ENCODE measurements at places on chromosomes 11 and 22.

- H3K4me3 ChIP-seq, result no peak overlapping the region
- no peak overlapping the region for H3K27ac ChIP-seq
- no peaks in the 10 kb centered on the region for H3K36me3 ChIP-seq
- no peaks in the 10 kb centered on the region for H3K4me1 ChIP-seq
- peaks cover 86% of the 10 kb centered on the region for H3K27me3 ChIP-seq
These were observed 51.1 kb upstream of the RFPL3 start for GRCh38 chr22:32306561-32306960.

- H3K36me3 ChIP-seq, result no peaks in the 10 kb centered on the region
- DNase-seq, result no peak
- H3K4me1 ChIP-seq, result no peaks in the 10 kb centered on the region
- no peak within 1 kb of the TSS for H3K27ac ChIP-seq
- H3K27me3 ChIP-seq, result peaks cover 85% of the 10 kb centered on the region
These were observed at the start of gene PLA2G3 for GRCh38 chr22:31139866-31140716. PLA2G3 (minus strand) TSS chr22:31140508; CDS start chr22:31140354, 154 bp downstream.

GRCh38 chr11:22807855-22808570 is 21.6 kb downstream of the SVIP start:
- no peaks in the 10 kb centered on the region for H3K27me3 ChIP-seq
- no peak overlapping the region for H3K4me3 ChIP-seq
- DNase-seq, result no peak
- peaks cover 18% of the 10 kb centered on the region for H3K4me1 ChIP-seq
- H3K27ac ChIP-seq, result no peak overlapping the region

GRCh38 chr22:42805998-42806830 is 50.9 kb downstream of the ARFGAP3 start:
- peaks cover 59% of the 10 kb centered on the region for H3K36me3 ChIP-seq
- peak overlapping the region; percentile 88 for H3K27ac ChIP-seq
- no peaks in the 10 kb centered on the region for H3K27me3 ChIP-seq
- H3K4me1 ChIP-seq, result peaks cover 16% of the 10 kb centered on the region
- H3K4me3 ChIP-seq, result peak overlapping the region; percentile 48

DNA sequence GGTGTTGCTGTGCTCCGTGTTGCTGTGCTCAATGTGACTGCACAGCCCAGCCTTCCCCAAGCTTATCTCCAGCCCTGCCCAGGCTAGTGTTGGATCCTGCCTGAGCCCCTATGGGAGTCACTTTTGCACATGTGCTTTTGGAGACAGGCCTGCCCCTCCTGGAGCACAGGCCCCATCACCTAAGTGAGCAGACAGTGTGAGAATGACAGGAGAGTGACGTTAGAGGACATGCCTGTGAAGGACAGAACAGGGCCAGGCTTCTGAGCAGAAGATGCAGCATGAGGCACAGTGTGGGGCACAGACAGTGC is 36.6 kb upstream of the SUSD2 start:
- no peak overlapping the region for H3K4me3 ChIP-seq
- DNase-seq, result no peak
- H3K4me1 ChIP-seq, result peaks cover 20% of the 10 kb centered on the region
- H3K27me3 ChIP-seq, result no peaks in the 10 kb centered on the region
- no peak overlapping the region for H3K27ac ChIP-seq

- H3K36me3 ChIP-seq, result peaks cover 5% of the 10 kb centered on the region
- H3K4me3 ChIP-seq, result no peak overlapping the region
- no peak for DNase-seq
- H3K4me1 ChIP-seq, result peaks cover 15% of the 10 kb centered on the region
- H3K27ac ChIP-seq, result no peak overlapping the region
These were observed 5.5 kb downstream of the MFNG start for GRCh38 chr22:37480387-37481346.

GRCh38 chr11:13036235-13036634 is 27.1 kb downstream of the RASSF10 start:
- no peak overlapping the region for H3K27ac ChIP-seq
- DNase-seq, result no peak
- peaks cover 16% of the 10 kb centered on the region for H3K4me1 ChIP-seq
- no peaks in the 10 kb centered on the region for H3K36me3 ChIP-seq

GRCh38 chr11:3166268-3167142 is 1.4 kb upstream of the OSBPL5 start:
- peaks cover 61% of the 10 kb centered on the region for H3K27me3 ChIP-seq
- H3K27ac ChIP-seq, result no peak overlapping the region
- H3K4me1 ChIP-seq, result peaks cover 16% of the 10 kb centered on the region
- peaks cover 17% of the 10 kb centered on the region for H3K36me3 ChIP-seq
- DNase-seq, result no peak

- H3K27me3 ChIP-seq, result peaks cover 85% of the 10 kb centered on the region
- peak overlapping the region; percentile 72 for H3K4me3 ChIP-seq
- H3K4me1 ChIP-seq, result peaks cover 14% of the 10 kb centered on the region
- DNase-seq, result peak; percentile 74
- H3K27ac ChIP-seq, result peak overlapping the region; percentile 58
These were observed 41.8 kb downstream of the TST start for GRCh38 chr22:36977401-36977861.

GRCh38 chr22:38505541-38506117 is 482 bp downstream of the DDX17 start:
- H3K27ac ChIP-seq, result peak overlapping the region; percentile 100
- peaks cover 66% of the 10 kb centered on the region for H3K36me3 ChIP-seq
- peak overlapping the region; percentile 99 for H3K4me3 ChIP-seq
- no peaks in the 10 kb centered on the region for H3K27me3 ChIP-seq
- DNase-seq, result peak; percentile 65

GRCh38 chr11:108647701-108648527 is 17.0 kb upstream of the DDX10 start:
- no peak overlapping the region for H3K4me3 ChIP-seq
- H3K4me1 ChIP-seq, result no peaks in the 10 kb centered on the region
- H3K27me3 ChIP-seq, result no peaks in the 10 kb centered on the region
- no peaks in the 10 kb centered on the region for H3K36me3 ChIP-seq
- H3K27ac ChIP-seq, result no peak overlapping the region

- peaks cover 87% of the 10 kb centered on the region for H3K27me3 ChIP-seq
- no peaks in the 10 kb centered on the region for H3K4me1 ChIP-seq
- H3K36me3 ChIP-seq, result no peaks in the 10 kb centered on the region
- no peak overlapping the region for H3K4me3 ChIP-seq
- no peak overlapping the region for H3K27ac ChIP-seq
These were observed 40.8 kb upstream of the GAL start for GRCh38 chr11:68643585-68643984.

DNA sequence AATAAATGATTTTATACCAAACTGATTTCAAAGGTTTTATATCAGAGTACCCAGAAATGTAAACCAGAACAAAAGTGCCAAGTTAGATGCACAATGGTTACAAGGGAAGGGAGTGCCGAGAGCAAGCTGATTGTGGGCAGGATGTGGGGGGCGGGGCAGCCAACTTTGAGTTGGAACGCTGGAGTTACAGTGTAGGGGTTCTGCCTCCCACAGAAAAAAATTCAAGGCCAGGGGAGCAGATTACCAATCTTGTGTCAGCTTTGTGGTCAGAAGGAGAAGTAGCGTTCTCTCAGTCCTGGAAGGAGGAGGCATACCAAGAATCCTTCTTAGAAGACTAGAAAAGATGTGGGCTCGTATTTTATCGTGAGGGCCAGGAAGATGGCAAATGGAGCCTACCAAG is 15.9 kb upstream of the POU2AF2 start:
- no peaks in the 10 kb centered on the region for H3K4me1 ChIP-seq
- H3K27ac ChIP-seq, result no peak overlapping the region
- H3K27me3 ChIP-seq, result no peaks in the 10 kb centered on the region
- peaks cover 6% of the 10 kb centered on the region for H3K36me3 ChIP-seq

DNA sequence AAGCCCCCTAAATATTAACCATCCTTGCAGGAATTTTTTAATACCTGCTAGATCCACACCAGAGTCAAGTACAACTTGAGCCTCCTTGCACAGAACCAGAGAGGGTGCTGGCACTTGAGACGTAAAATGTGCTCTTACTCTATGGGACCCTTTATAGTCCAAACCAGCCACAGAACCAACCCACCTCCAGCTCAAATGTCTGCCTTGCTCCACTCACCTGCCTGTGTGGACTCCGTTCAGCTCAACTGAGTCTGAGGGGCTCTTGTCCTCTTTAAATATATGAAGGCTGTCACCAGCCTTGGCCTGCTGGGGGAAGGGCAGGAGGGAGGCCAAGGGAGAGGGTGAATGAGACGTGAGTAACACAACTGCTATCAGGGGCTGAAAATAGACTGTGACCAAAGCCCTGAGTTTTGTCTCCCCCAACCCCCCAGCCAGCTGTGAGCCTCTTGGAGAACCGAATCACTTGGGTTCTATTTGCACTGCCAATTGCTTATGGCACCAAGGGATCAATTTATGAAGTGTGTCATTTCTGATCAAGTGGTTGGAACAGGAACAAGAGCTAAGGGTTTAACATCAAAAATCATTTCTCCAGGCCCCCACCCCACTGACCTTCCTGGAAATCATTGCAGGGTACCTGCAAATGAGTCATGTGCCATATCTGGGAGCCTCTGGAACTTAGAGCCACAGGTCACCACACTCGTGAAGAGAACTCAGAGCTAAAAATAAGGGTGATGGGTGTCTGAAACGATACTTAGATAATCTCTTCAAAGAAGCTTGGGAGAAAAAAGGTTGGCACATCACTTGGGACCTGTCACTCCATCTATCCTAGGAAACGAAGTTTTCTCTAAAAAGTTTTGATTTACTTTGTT is at the start of gene CSRP3:
TSS of gene CSRP3 (minus strand) at position 247 of the 869 bp plus-strand sequence. CDS start 9,535 bp downstream, outside the sequence.
- no peak for DNase-seq
- peaks cover 18% of the 10 kb centered on the region for H3K4me1 ChIP-seq
- no peak within 1 kb of the TSS for H3K27ac ChIP-seq
- H3K27me3 ChIP-seq, result peaks cover 20% of the 10 kb centered on the region
- peaks cover 4% of the 10 kb centered on the region for H3K36me3 ChIP-seq

- H3K27ac ChIP-seq, result no peak overlapping the region
- H3K27me3 ChIP-seq, result no peaks in the 10 kb centered on the region
These were observed 3.4 kb downstream of the PHF21A start for GRCh38 chr11:46117842-46118241.

GRCh38 chr11:33689085-33689484 is 11.5 kb downstream of the C11orf91 start:
- H3K4me1 ChIP-seq, result peaks cover 65% of the 10 kb centered on the region
- H3K36me3 ChIP-seq, result peaks cover 64% of the 10 kb centered on the region
- no peak for DNase-seq
- H3K27me3 ChIP-seq, result no peaks in the 10 kb centered on the region
- peak overlapping the region; percentile 92 for H3K27ac ChIP-seq

DNA sequence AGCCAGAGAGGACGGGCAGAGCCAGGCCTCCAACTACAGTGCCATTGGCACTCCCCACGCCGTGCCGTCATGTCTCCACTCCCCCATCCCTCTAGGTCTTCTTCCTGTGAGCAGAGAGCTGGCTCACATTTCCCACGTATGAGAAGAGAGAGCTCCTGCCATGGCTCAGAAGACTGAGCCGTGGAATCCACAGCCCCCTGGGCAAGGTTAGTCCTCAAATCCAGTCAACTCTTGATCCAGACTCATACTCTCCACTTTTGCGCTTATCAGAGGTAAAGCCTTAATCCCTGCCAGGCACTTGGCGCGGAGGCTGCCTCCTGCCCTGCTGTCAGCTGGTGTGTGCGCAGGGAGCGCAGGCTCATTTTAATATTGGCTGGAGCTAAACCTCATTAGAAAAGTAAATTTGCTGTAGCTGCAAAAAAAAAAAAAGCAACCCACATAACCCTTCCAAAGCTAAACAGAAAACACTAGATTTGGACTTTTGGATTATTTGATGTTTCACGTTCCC is 4.7 kb downstream of the B3GAT1 start:
- no peaks in the 10 kb centered on the region for H3K4me1 ChIP-seq
- H3K36me3 ChIP-seq, result no peaks in the 10 kb centered on the region
- no peak for DNase-seq
- no peak overlapping the region for H3K27ac ChIP-seq
- no peak overlapping the region for H3K4me3 ChIP-seq
- peaks cover 71% of the 10 kb centered on the region for H3K27me3 ChIP-seq

DNA sequence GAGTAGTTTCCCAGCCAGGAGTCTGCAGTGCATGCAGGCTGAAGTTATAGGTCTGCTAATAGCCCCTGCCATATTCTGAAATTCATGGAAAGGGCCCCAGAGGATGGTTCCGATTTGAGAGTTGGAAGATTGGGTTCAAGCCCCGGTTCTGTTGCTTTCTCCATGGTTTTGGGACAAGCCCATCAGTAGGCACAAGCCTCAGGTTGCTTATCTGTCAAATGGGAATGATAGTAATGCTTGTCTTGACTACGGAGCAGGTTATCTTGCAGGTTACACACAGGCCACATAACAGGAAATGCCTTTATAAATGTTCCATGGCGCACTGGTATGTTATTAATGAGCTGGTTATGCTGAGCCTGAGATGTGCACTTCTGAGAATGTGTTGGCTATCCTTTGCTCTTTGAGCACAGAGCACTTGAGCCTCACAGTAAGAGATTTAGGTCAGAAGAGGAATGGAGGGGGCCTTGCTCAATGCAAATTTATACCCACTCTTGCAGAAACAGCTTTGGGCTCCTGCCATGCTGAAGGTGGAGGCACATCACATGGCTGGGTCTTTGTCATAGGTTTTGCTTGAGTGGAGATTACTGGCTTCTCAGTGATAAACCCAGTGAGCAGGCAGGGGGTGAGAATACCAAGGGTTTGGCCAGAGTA is 47.1 kb downstream of the ZNRF3 start:
- peaks cover 71% of the 10 kb centered on the region for H3K4me1 ChIP-seq
- DNase-seq, result no peak
- H3K4me3 ChIP-seq, result no peak overlapping the region

DNA sequence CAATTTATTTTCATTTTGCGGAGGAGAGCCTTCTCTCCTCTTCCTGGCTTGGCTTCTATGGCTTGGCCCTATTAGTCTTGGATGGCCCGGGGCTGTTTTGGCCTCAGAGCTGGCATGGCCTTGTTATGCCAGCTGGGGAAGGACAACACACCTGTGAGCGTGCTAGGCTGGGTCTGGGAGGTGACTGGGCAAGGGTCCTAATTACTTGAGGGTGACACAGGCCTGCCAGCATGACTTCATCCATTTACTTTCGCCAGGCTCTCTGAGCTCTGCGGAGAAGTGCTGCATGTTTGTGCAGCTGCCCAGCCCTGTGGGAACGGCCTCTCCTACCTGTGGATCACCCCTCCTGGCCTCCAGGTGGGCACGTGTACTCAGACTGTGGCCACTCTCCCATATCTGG is 153.6 kb downstream of the SNX19 start:
- H3K27me3 ChIP-seq, result peaks cover 83% of the 10 kb centered on the region
- no peak for DNase-seq
- H3K4me1 ChIP-seq, result no peaks in the 10 kb centered on the region
- H3K36me3 ChIP-seq, result no peaks in the 10 kb centered on the region
- H3K4me3 ChIP-seq, result no peak overlapping the region
- no peak overlapping the region for H3K27ac ChIP-seq

DNA sequence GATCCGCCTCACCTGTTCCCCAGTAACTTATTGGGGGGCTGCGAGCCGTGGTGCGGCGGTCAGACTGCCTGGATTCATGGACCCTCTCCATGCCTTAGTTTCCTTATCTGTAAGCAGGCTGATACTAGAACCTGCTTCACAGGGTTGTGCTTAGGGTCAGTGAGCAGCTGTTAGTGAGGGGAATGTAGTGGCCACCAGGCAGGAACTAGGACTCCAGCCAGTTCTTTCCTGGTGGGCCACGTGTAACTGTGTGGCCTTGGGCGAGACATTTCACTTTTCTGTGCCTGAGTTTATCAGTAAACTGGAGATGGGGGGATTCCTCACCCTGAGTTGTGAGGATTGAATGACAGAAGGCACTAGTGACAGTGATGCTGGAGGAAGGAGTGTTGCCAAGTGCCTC is 24.8 kb downstream of the MCM5 start:
- H3K4me1 ChIP-seq, result no peaks in the 10 kb centered on the region
- H3K36me3 ChIP-seq, result peaks cover 13% of the 10 kb centered on the region
- no peak overlapping the region for H3K4me3 ChIP-seq
- H3K27ac ChIP-seq, result no peak overlapping the region
- no peaks in the 10 kb centered on the region for H3K27me3 ChIP-seq
- DNase-seq, result no peak

Measured in Calu3 (cell line).